ENCODE measurements at places on chromosomes 11 and 22.

- DNase-seq = no peak
These were observed 9.7 kb upstream of the RNF141 start for GRCh38 chr11:10550503-10551289.

GRCh38 chr22:19213442-19214077, 35.0 kb upstream of the SLC25A1 start:
- DNase-seq = no peak

GRCh38 chr22:19536564-19536963, 12.4 kb upstream of the CLDN5 start:
- no peak for DNase-seq

- no peak for DNase-seq
These were observed 106.1 kb downstream of the CTTN start for GRCh38 chr11:70504246-70505020.

GRCh38 chr22:31650391-31650790, 11.6 kb downstream of the PISD start:
- DNase-seq = no peak

GRCh38 chr11:45809456-45810395, 4.8 kb downstream of the SLC35C1 start:
- no peak for DNase-seq

DNA sequence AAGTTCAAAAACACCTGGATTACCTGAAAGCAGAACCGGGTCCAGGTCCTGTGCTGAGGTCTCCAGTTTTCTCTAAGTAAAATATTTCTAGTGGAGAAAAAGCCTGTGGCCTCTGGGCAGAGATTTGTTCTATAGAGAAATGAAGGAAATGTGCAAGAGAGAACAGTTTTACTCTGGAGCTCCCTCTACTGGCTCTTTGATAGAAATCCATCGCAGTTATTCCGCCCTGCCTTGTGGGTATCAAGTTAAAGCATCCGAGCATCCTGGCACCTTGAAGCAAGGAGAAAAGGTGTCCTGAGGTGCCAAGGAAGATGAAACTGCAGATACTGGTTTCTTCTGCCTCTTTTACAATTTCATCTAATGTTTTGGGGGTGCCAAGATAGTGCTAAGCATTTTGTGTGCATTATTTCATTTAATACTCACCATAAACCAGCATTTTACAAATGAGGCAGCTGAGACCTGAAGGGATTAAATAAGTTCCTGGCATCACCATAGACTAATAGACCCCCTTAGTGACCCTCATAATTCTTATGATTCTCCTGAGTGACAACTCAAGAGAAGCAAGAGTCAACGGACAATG, 113.1 kb upstream of the HSD17B12 start:
- DNase-seq = no peak

GRCh38 chr11:119780222-119780953, 51.4 kb upstream of the NECTIN1 start:
- DNase-seq = no peak

GRCh38 chr11:115993590-115993989, 489.4 kb upstream of the CADM1 start:
- no peak for DNase-seq

- DNase-seq = no peak
These were observed 15.8 kb upstream of the OMP start for GRCh38 chr11:77086521-77087472.

- DNase-seq = no peak
These were observed 44.1 kb upstream of the FIBIN start for GRCh38 chr11:26949846-26950245.

DNA sequence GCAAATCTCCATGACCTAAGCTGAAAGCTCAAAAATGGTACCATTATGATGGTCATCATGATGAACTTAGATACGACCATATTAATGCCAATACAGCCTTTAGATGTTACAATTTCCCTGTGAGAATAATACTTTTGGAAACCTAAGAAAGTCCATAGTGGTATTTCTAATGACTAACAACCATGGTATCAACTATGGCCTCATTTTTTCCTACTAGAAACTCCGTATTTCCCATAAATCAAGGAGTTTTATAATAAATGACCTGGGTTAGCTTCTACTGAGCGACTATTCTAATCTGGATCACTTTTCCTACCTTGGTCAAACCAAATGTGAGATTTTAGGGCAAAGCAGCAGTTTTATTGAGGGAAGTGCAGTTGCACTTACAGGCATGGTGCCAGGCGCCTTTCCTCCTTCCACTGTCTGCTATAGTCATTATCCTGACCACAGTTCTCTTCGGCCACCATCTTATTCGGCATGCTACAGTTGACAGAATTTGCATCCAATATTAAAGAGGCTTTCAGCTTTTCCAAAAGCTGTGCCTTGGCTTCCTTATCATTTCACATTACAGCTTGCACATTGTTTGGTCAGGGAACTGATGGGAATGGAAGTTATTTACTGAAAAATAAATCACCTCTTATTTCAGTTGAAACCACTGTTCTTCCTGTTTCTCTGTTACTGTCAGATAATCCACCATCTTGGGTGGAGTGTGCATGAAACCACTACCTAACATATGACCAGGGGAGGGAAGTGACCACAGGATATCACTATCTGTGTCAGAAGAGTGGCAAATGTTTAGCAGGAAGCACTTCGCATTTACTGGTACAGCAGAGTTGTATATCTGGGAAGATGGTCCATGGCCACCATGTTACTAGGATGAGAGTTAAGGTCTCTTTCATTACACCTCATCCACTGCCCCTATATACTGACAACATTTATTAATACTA, 74.5 kb upstream of the PICALM start:
- DNase-seq = no peak

- no peak for DNase-seq
These were observed 365.6 kb downstream of the OPCML start for GRCh38 chr11:133166662-133167061.

DNA sequence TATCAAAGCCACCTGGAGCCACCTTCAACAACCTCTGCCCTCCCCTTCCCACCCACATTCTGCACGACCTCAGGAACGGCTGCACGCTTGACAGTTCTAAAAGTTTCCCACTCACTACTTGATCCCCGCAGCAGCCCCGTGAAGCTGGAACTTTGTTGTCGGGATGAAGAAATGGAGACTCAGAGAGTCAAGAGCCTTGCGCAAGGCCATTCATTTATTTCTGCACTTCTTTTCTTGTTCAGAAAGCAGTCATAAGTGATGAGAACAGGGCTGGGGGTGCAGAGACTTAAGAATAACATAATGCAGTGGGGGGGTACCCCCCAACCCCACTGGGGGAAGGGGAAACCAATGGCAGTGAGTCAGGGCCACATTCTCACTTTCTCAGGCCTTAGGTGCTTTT, 2.2 kb upstream of the ZFTA start:
- DNase-seq = no peak

GRCh38 chr22:50183141-50183971, 2.4 kb upstream of the TRABD start:
- no peak for DNase-seq

DNA sequence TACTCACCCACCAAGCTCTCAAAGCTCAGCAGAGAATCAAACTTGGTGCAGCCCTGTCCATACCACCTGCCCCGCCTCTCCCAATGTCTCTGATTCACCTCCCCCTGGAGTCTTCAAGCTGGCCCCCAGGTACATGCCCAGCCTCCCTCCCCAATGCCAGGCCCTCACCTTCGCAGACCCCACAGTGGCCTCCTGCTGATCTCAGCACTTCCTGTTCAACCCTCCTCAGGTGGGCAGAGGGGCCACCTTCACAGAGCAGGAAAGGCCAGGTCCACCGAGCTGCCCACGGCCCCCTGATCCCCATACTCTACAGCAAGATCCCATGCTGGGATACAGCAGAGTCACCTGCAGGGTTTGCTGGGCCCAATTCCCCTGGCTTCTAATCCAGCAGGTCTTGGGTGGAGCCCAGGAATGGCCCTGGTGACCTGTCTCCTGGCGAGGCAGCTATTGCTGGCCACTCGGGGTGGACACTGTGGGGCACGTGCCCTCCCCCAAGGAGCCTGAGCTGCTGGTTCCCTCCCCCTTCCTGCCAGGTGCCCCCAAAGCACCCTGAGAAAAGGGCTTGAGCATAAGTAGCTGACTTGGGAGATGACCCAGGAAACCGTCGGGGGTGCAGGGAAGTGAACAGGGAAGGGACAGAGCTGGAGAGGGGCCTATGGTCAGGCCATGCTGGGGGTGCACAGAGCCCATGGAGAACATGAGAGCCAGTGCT, 150.7 kb downstream of the BRD1 start:
- DNase-seq = no peak

GRCh38 chr11:72886619-72887018, 72.4 kb downstream of the ATG16L2 start:
- no peak for DNase-seq

- DNase-seq = no peak
These were observed 23.3 kb downstream of the TMEM123 start for GRCh38 chr11:102429226-102429625.

- no peak for DNase-seq
These were observed 10.8 kb downstream of the DHCR7 start for GRCh38 chr11:71437399-71437798.

- no peak for DNase-seq
These were observed 558.1 kb downstream of the ETS1 start for GRCh38 chr11:128029219-128029722.

GRCh38 chr11:15663777-15664218, 549.1 kb downstream of the INSC start:
- DNase-seq = no peak

- no peak for DNase-seq
These were observed 33.2 kb downstream of the CSF2RB start for GRCh38 chr22:36946421-36947158.

- no peak for DNase-seq
These were observed 60.6 kb upstream of the BLID start for GRCh38 chr11:122176651-122177050.

- DNase-seq = no peak
These were observed 582.6 kb downstream of the METTL15 start for GRCh38 chr11:28690746-28691145.

DNA sequence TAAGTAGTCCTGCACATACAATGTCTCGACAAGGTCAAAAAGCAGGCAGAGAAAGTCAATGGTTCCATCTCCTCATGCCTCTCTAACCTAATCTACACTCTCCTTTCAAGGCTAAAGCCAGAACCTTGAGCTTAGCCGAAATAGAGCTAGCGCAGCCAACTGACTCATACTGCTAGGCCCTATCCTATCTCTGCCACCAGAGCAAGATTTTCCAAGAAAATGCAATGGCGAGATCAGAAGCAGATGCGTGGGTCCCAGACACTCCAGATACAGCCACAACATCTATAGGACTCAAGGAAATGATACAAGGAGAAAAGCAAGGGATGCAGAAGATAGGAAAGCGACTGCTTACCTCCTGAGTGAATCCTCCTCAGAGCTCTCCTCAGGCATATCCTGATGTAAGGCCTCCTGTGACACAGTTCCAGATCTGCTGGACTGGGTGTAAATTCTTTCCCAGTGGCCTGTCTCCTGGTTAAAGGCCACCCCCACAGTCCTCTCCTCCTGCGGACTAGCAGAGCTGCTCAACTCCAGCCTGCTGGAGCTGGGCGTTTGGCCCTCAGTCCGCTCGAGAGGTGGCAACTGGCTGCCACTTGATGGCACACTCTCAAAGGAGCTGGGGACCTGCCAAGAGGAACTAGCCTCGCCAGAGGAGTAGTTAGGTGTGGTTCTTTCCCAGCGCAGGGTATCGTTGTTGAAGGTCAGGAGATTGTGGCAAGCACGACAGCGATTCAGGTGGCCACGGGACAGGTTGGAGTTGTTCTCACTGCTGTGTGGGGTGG, 52.0 kb downstream of the AMBRA1 start:
- no peak for DNase-seq

- DNase-seq = no peak
These were observed 96.3 kb downstream of the APIP start for GRCh38 chr11:34819740-34820482.

GRCh38 chr11:73374151-73374550, 2.0 kb upstream of the RELT start:
- DNase-seq = no peak

DNA sequence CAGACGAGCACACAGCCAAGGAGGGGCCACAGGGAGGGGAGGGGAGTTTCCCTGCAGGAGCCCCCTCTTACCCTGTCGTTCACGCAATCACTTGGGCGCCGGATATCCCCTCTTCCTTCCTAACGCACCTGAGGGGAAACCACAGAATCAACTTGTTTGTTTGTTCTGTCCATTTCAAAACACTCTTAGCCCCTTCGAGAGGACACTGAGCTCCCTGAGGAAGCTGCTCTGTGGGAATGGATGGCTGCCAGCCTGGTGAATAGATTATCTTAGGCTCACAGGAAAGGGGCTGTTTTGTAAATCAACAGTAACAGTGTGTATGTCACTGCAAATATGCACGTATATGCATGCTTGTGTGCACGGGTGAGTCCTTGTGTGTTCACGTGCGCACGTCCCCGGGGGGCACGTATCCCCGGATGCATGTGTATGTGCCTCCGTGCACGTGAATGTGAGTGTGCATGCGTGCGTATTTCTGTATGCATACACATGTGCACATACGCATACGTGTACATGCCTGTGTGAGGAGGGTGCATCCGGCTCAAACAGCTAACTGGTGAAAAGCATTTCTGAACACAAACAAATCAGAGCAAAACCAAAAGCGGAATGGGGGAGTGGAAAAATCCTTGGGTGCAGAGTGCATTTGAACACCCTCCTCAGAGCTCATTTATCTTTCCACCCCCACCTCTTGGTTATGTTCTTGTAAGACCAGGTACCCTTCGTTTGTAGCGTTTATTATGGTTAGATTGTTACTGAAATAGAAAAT, 7.2 kb downstream of the ARSA start:
- DNase-seq = peak; percentile 73

All from right lung (tissue), 10 donors.